ENCODE measurements at places on chromosomes 16 and 17. TPM values are rescaled to one million over a fixed set of nuclear protein-coding genes. Genes with fewer than 3 reads are reported as not detected.
A peak's percentile ranks its signal among the peaks of the same experiment; 100 is the strongest.

The KRTAP2-2 gene
- not detected for total RNA-seq

The KRTAP16-1 gene
- total RNA-seq: not detected

The CALB2 gene
- 4.2 TPM for total RNA-seq

The ZNF598 gene
- 50.0 TPM for total RNA-seq

The PRSS33 gene
- total RNA-seq: not detected

The TMEM98 gene
- 59.6 TPM for total RNA-seq

The GPATCH8 gene
- total RNA-seq: 43.3 TPM

The KRTAP9-2 gene
- total RNA-seq: not detected

The LLGL2 gene
- 6.9 TPM for total RNA-seq

The FGF11 gene
- 30.7 TPM for total RNA-seq

The WNT3 gene
- 2.4 TPM for total RNA-seq

The ABI3 gene
- 0.31 TPM for total RNA-seq

The SLC52A1 gene
- not detected for total RNA-seq

- H3K27me3 ChIP-seq: no peaks in the 10 kb centered on the region
- DNase-seq: no peak
- peaks cover 40% of the 10 kb centered on the region for H3K4me1 ChIP-seq
- peak overlapping the region; percentile 68 for H3K27ac ChIP-seq
These were observed 2.0 kb downstream of the MAZ start for GRCh38 chr16:29808219-29808900.

GRCh38 chr17:49365667-49366066 lies 3.6 kb upstream of the ZNF652 start:
- no peaks in the 10 kb centered on the region for H3K36me3 ChIP-seq
- no peak overlapping the region for H3K4me3 ChIP-seq
- H3K27ac ChIP-seq: no peak overlapping the region
- H3K4me1 ChIP-seq: peaks cover 4% of the 10 kb centered on the region
- DNase-seq: no peak
- H3K27me3 ChIP-seq: no peaks in the 10 kb centered on the region

- no peak for DNase-seq
- no peaks in the 10 kb centered on the region for H3K27me3 ChIP-seq
- H3K36me3 ChIP-seq: no peaks in the 10 kb centered on the region
- no peak overlapping the region for H3K4me3 ChIP-seq
These were observed 12.5 kb upstream of the GP1BA start for GRCh38 chr17:4919511-4920047.

GRCh38 chr17:50935221-50935995 lies 69.3 kb upstream of the TOB1 start:
- DNase-seq: no peak
- H3K27ac ChIP-seq: no peak overlapping the region
- no peaks in the 10 kb centered on the region for H3K36me3 ChIP-seq
- H3K4me3 ChIP-seq: no peak overlapping the region
- H3K4me1 ChIP-seq: peaks cover 14% of the 10 kb centered on the region
- no peaks in the 10 kb centered on the region for H3K27me3 ChIP-seq

- no peak for DNase-seq
- H3K27ac ChIP-seq: no peak overlapping the region
- H3K36me3 ChIP-seq: no peaks in the 10 kb centered on the region
- no peak overlapping the region for H3K4me3 ChIP-seq
These were observed 177.4 kb upstream of the XYLT1 start for GRCh38 chr16:17647879-17648872.

DNA sequence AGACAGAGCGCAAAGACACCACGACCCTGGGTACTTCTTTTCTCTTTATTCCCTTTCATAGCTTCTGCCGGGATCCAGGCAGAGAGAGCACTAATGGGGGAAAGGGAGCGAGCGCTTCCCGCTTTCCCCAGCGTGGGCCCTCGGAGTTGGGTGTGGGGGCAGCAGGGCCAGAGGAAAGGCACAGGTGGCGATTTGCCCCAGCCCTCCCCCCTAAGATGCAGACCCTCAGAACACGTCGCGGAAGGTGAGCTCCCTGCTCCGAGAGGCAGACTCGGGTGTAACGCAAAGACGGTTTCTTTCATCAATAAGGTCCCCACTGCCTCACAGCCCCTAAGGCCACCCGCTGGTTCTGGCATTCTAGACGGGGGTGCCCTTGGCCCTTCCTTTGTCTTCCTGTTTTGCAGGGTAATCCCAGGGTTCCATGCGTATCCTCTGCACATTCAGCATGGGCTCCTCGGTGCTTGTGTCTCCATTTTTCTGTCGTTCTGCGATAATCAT lies 570 bp upstream of the NME3 start:
- H3K27me3 ChIP-seq: no peaks in the 10 kb centered on the region
- peak overlapping the region; percentile 66 for H3K4me3 ChIP-seq
- peak overlapping the region; percentile 10 for H3K27ac ChIP-seq
- DNase-seq: no peak

DNA sequence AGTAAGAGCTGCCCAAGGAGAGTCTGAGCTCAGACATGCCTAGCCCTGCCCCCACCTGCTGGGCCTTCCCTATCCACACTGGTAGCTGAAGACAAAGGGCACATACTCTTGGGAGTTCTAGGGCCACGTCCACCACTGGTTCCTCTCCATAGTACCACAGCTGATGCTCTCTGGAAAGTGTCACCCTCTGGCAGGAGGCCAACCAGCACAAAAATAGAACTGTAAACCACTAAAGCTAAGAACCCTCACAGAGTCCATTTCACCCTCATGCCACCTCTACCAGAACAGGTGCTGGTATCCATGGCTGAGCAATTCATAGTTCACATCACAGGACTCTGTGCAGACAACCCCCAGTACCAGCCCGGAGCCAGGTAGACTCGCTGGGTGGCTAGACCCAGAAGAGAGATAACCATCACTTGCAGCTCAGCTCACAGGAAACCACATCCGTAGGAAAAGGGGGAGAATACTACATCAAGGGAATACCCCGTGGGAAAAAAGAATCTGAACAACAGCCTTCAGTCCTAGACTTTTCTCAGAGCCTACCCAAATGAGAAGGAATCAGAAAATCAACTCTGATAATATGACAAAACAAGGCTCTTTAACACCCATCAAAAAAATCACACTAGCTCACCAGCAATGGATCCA lies 115.3 kb downstream of the CEP112 start:
- H3K36me3 ChIP-seq: no peaks in the 10 kb centered on the region
- no peak overlapping the region for H3K4me3 ChIP-seq
- no peaks in the 10 kb centered on the region for H3K4me1 ChIP-seq
- no peaks in the 10 kb centered on the region for H3K27me3 ChIP-seq

- no peak overlapping the region for H3K4me3 ChIP-seq
- no peaks in the 10 kb centered on the region for H3K27me3 ChIP-seq
These were observed 39.6 kb upstream of the NAT9 start for GRCh38 chr17:74815550-74816370.

DNA sequence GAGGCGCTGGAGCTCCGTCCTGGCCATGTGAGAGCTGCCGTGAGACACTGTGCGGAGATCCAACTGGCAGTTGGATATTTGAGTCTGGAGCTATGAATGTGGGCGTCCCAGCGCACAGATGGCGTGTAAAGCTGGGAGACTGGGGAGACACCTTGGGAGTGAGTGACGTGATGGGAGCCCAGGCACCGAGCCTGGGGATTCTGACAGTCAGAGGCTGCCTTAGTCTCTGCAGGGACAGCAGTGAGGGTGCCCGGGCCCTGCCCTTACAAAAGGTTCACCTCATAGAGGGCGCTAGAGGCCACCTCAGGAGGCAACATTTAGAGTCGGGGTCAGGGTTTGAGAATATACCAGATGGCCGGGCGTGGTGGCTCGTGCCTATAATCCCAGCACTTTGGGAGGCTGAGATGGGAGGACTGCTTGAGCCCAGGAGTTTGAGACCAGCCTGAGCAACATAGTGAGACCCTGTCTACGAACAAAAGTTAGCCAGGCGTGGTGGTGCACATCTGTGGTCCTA lies 194.1 kb upstream of the GSE1 start:
- H3K4me3 ChIP-seq: no peak overlapping the region
- H3K27me3 ChIP-seq: no peaks in the 10 kb centered on the region
- H3K27ac ChIP-seq: no peak overlapping the region
- DNase-seq: no peak
- no peaks in the 10 kb centered on the region for H3K4me1 ChIP-seq

- no peak overlapping the region for H3K27ac ChIP-seq
- H3K4me3 ChIP-seq: no peak overlapping the region
- H3K4me1 ChIP-seq: no peaks in the 10 kb centered on the region
These were observed 17.9 kb downstream of the MYO1C start for GRCh38 chr17:1474402-1475189.

GRCh38 chr16:19963301-19963700 lies 78.7 kb upstream of the GPRC5B start:
- H3K27me3 ChIP-seq: no peaks in the 10 kb centered on the region
- no peaks in the 10 kb centered on the region for H3K36me3 ChIP-seq
- no peak overlapping the region for H3K27ac ChIP-seq
- DNase-seq: no peak
- no peaks in the 10 kb centered on the region for H3K4me1 ChIP-seq

GRCh38 chr16:24839347-24839972 lies 6.3 kb upstream of the SLC5A11 start:
- H3K36me3 ChIP-seq: no peaks in the 10 kb centered on the region
- no peak overlapping the region for H3K4me3 ChIP-seq
- no peak overlapping the region for H3K27ac ChIP-seq
- H3K27me3 ChIP-seq: no peaks in the 10 kb centered on the region
- H3K4me1 ChIP-seq: peaks cover 11% of the 10 kb centered on the region
- no peak for DNase-seq

DNA sequence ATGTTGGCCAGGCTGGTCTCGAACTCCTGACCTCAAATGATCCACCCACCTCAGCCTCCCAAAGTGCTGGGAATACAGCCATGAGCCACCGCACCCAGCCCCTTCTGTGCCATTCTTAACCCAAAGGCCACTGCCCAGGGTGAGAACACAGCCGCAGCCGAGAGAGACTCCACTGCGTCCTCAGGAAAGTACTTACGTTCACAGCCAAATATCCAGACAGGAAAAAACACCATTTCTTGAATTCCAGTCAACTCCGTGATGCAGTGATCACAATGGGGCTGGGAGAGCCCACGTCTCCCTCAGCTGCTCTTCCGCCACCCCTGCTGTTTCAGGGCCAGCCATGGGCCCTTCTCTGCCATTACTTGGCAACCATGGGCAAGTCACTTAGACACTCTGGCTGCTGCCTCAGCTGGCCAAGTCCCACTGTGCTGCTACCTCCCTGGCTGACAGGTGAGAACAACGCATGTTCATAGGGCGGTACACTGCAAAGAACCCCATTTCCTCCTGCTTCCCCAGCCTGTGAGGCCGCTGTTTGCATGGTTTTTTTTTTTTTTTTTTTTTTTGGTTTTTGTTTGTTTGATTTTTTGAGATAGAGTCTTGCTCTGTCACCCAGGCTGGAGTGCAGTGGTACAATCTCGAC lies 4.3 kb downstream of the CDIP1 start:
- no peaks in the 10 kb centered on the region for H3K36me3 ChIP-seq
- H3K27me3 ChIP-seq: no peaks in the 10 kb centered on the region
- peaks cover 5% of the 10 kb centered on the region for H3K4me1 ChIP-seq
- no peak overlapping the region for H3K27ac ChIP-seq
- no peak for DNase-seq

GRCh38 chr17:47862621-47863440 lies 11.9 kb upstream of the SP6 start:
- DNase-seq: peak; percentile 82
- H3K4me3 ChIP-seq: no peak overlapping the region
- H3K4me1 ChIP-seq: peaks cover 7% of the 10 kb centered on the region
- H3K27ac ChIP-seq: peak overlapping the region; percentile 63
- peaks cover 5% of the 10 kb centered on the region for H3K27me3 ChIP-seq
- no peaks in the 10 kb centered on the region for H3K36me3 ChIP-seq

DNA sequence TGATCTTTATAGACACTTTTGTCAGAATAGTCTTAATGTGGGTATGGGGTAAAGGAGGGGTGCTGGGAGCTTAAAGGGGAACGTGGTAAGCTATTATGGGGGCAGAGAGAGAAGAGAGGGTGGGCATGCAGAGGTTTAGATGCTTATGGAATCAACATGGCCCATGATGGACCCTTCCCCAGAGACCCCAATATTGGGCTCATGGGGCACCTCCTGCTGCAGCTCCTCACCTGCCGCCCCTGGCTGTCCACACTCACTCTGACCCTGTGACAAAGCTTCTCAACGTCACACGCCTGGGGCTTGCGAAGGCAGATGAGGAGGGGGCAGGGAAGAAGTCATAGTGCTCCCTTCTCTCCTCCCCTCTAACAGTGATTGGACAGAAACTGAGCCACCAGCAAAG lies 95.3 kb downstream of the SHISA6 start:
- DNase-seq: no peak
- no peak overlapping the region for H3K4me3 ChIP-seq
- no peak overlapping the region for H3K27ac ChIP-seq

GRCh38 chr16:85759136-85759535 lies 8.2 kb upstream of the C16orf74 start:
- H3K27me3 ChIP-seq: peaks cover 5% of the 10 kb centered on the region
- no peaks in the 10 kb centered on the region for H3K36me3 ChIP-seq
- no peak for DNase-seq
- no peak overlapping the region for H3K4me3 ChIP-seq

- no peak overlapping the region for H3K27ac ChIP-seq
- no peak for DNase-seq
- H3K27me3 ChIP-seq: peaks cover 34% of the 10 kb centered on the region
- H3K4me1 ChIP-seq: no peaks in the 10 kb centered on the region
- no peak overlapping the region for H3K4me3 ChIP-seq
- no peaks in the 10 kb centered on the region for H3K36me3 ChIP-seq
These were observed 5.5 kb downstream of the CCDC182 start for GRCh38 chr17:57739402-57740234.

DNA sequence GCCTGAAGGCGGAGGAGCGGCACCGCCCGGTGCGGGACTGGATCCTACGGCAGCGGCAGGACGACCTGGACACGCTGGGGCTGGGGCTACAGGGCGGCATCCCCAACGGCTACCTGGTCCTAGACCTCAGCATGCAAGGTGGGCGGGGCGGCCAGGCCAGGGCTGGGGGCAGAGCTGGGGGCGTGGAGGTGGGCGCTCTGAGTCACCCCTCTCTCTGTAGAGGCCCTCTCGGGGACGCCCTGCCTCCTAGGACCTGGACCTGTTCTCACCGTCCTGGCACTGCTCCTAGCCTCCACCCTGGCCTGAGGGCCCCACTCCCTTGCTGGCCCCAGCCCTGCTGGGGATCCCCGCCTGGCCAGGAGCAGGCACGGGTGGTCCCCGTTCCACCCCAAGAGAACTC lies 7.9 kb downstream of the MSLN start:
- H3K27me3 ChIP-seq: no peaks in the 10 kb centered on the region
- H3K4me3 ChIP-seq: no peak overlapping the region
- DNase-seq: no peak
- H3K4me1 ChIP-seq: no peaks in the 10 kb centered on the region
- no peaks in the 10 kb centered on the region for H3K36me3 ChIP-seq
- H3K27ac ChIP-seq: no peak overlapping the region

GRCh38 chr17:50128441-50129352 lies 1.3 kb downstream of the SAMD14 start:
- H3K27ac ChIP-seq: peak overlapping the region; percentile 12
- H3K36me3 ChIP-seq: no peaks in the 10 kb centered on the region
- DNase-seq: no peak
- H3K4me3 ChIP-seq: peak overlapping the region; percentile 68

GRCh38 chr16:23594186-23594585 lies 1.9 kb downstream of the NDUFAB1 start:
- peaks cover 6% of the 10 kb centered on the region for H3K4me1 ChIP-seq
- H3K27ac ChIP-seq: no peak overlapping the region
- DNase-seq: no peak
- H3K27me3 ChIP-seq: no peaks in the 10 kb centered on the region

- no peaks in the 10 kb centered on the region for H3K27me3 ChIP-seq
- H3K36me3 ChIP-seq: no peaks in the 10 kb centered on the region
- no peak for DNase-seq
- no peaks in the 10 kb centered on the region for H3K4me1 ChIP-seq
- no peak overlapping the region for H3K27ac ChIP-seq
These were observed 89.1 kb downstream of the KATNIP start for GRCh38 chr16:27638833-27639560.
